Activated T-cell treated with anti-CD3 and anti-CD28 coated beads, Interleukin-2, amount 50 U/mL, for 24 hours (primary cell): ENCODE measurements at places on chromosomes 13 and 19.

DNA sequence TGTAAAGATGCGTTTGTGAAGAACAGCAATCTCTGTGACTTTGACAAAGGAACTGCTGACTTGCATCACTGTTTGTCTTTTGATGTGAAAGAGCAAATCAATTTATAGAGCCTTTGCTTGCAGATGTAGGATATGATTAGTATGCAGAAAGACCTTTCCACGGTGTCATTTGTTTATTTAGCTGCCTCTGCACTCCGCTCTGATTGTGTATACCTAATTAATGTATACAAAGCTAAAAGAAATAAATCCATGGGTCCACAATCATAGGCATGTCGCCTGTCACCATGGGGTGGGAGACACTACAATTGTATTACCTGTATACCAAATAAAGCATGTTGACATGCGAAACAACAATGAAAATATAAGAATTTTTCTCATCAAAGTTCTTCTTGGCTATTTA is 410.7 kb downstream of the MZT1 start:
- no peak for DNase-seq

DNA sequence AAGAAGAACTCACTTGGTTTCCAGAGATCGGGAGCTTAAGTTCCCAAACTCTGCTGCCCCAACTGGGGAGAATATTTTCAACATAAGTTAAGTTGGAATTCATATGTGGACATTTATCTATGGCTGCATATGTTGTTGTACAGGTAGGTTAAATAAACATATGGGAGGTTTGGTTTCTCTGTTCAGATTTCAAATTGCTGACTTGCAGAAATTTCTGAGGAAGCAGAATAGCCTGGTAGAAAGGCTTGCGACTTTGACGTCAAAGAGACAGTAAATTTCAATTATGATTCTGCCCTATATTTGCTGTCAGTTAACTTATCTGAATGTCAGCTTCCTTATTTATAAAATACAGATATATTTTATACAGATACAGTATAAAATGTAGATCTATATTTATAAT is 40.0 kb upstream of the TPP2 start:
- no peak for DNase-seq

GRCh38 chr19:10537668-10538067 is 6.0 kb upstream of the ATG4D start:
- DNase-seq, result no peak

DNA sequence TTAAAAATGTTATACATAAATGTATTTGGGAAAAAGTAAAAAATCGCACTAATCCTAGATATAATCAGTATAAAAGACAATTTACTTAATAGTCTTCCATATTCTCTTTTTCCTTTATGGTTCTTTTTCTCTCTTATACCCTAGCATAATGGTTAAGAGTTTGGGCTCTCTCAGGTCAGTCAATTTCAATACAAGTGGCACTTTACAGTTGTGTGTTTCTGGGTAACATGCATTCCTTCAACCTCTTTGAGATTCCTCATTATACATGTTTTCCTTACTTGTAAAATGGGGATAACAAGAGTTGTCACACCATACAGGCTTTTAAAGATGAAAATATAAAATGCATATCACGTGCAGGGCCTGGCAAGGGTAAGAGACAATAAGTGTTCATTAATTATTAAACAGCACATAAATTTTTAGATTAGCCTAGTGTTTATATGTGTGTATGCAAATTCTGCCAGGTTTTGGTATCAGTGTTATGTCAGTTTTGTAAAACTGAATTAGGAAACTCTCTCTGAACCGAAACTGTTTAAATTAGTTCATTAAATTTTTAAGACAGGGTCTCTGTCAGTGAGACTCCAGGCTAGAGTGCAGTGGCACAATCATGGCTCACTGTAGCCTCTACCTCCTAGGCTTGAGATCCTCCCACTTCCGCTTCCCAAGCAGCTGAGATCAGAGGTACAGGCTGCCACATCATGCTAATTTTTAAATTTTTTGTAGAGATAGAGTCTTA is 49.8 kb downstream of the ELF1 start:
- DNase-seq, result peak; percentile 36

DNA sequence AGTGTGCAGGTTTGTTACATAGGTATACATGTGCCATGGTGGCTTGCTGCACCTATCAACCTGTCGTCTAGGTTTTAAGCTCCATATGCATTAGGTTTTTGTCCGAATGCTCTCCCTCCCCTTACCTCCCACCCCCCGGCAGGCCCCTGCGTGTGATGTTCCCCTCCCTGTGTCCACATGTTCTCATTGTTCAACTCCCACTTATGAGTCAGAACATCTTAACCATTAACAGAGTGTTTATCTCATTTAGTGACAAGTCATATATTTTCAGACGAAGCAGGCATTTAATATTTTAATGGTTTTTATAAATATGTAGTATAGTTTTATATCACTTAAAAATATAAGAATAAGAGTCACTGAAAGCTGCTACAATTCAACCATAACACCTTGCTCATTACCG is 780.5 kb upstream of the ARGLU1 start:
- no peak for DNase-seq

GRCh38 chr13:50403311-50403710 is 388.1 kb downstream of the KCNRG start:
- no peak for DNase-seq

DNA sequence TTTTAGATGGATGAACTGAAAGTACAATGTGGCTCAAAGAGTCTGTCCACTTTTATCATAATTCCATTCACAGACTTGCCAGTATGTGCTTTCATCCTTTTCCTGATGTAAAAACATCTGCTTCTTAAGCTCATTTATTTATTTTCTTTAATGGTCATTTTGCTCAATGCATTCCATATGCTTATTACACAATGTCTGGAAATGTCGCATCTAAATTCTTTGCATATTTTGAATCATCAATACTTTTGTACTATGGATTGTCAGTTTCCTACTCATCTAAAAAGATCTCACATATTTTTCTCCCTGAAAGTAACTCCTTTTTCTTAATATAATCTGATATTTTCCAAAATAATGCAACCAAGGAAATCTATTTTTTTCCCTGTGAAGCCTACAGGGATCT is 1315.8 kb downstream of the EFNB2 start:
- no peak for DNase-seq

DNA sequence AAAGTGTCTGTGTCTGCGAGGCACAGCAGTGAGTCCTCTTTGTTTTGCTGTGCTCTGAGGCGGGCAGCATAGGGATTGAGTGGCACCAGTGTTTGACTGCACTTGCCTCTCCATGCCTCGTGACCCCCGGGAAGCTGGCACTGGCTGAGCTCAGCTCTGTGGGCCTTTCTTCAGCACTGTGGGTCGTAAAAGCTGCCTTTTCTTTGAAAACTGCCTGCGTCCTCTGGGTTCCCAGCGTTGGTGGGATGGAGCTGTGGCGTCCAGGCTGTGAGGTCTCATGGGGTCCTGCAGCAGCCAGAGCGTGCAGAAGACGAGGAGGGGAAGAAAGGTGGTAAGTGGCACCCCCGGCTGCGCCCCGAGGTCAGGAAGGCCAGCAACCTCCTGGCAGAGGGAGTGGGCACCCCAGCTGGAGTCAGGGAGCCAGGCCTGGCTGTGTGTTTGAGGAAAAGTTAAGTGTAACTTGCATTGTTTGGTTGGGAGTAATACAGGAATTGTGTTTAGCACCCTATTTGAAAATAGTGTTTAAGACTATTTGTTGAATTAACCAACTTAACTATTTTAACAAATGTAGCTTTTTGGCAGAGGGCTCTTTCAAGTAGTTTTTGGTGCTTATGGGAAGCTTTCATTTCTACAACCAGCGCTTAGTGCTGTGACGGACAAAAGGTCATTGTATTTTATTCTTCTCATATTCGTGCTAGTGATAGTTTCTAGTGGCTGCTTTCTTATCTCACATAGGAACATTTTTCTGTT is 79.3 kb upstream of the TEX29 start:
- DNase-seq, result no peak

DNA sequence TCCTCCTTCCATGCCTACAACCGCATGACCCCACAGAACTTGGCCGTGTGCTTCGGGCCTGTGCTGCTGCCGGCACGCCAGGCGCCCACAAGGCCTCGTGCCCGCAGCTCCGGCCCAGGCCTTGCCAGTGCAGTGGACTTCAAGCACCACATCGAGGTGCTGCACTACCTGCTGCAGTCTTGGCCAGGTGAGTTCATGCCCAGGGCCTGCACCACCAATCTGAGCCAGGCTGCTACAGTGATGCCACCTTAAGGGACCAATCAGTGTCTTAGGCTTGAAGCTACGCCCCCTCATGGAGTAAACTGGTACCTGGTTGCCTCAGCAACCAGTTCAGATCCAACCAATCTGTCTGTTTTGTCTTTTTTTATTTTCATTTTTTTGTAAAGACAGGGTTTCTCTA is 5.2 kb downstream of the SYDE1 start:
- DNase-seq, result no peak

GRCh38 chr13:45787346-45787745 is 64.2 kb downstream of the SIAH3 start:
- no peak for DNase-seq

DNA sequence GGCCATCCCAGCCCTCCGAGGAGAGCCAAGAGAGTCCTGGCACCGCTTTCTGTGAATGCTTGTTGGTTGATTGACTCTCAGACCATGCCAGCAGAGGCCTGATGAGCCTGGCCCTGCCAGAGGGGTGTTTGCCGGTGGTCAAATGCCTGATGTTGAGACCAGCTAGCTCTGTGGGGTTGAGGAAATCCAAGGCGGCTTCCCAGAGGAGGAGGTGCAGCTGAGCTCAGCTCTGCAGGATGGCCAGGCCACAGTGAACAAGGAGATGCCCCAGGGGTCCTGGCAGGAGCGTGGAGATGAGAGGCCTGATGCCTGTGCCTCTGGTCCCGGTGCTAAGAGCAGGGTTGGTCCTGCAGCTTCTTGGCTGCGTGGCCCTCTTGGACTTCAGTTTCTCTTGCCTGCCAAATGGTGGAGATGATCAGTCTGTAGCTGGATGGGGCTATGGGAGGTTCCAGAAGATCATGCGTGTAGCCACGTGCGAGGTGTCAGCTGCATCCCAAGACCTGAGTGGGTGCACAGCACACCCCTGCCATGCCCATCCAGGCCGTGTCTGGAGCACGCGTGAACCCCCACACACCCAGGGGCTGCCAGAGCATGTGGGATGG is 16.8 kb downstream of the NFIC start:
- DNase-seq, result no peak

GRCh38 chr13:77062097-77062496 is 35.1 kb upstream of the FBXL3 start:
- DNase-seq, result no peak

- DNase-seq, result no peak
Measured at GRCh38 chr13:94878602-94879165, 166.3 kb upstream of the SOX21 start.

GRCh38 chr19:43776286-43776685 is 4.5 kb downstream of the KCNN4 start:
- peak; percentile 77 for DNase-seq

DNA sequence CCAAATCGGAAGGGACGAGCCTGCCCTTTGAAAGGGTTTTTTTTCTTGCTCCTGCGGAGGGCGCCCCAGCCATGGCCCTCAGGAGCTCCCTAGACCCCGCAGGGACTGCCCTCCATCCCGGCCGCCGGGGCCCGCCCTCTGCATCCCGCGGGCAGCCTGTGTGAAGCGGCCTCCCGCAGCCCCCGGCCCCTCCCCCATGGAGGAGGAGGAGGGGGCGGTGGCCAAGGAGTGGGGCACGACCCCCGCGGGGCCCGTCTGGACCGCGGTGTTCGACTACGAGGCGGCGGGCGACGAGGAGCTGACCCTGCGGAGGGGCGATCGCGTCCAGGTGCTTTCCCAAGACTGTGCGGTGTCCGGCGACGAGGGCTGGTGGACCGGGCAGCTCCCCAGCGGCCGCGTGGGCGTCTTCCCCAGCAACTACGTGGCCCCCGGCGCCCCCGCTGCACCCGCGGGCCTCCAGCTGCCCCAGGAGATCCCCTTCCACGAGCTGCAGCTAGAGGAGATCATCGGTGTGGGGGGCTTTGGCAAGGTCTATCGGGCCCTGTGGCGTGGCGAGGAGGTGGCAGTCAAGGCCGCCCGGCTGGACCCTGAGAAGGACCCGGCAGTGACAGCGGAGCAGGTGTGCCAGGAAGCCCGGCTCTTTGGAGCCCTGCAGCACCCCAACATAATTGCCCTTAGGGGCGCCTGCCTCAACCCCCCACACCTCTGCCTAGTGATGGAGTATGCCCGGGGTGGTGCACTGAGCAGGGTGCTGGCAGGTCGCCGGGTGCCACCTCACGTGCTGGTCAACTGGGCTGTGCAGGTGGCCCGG is 815 bp downstream of the MAP3K10 start:
- DNase-seq, result peak; percentile 55

DNA sequence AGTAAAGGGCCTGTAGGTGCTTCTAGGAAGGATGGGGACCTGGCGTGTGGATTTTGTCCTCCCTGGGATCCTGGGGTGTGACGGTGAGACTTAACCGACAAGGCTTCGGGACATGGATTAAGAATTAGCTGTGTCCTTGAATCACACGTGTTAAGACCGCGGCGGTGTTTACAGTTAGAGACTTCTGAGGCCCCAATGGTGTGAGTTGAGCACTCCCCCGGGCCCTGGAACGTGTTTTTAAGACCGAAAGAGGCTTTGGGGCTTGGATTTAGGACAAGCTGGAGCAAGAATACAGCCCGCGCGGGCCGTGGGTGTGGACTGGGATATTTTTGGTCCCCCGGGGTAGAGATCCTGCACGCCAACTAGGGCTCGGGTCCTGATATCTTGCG is 1.2 kb upstream of the SLC27A1 start:
- peak; percentile 56 for DNase-seq

DNA sequence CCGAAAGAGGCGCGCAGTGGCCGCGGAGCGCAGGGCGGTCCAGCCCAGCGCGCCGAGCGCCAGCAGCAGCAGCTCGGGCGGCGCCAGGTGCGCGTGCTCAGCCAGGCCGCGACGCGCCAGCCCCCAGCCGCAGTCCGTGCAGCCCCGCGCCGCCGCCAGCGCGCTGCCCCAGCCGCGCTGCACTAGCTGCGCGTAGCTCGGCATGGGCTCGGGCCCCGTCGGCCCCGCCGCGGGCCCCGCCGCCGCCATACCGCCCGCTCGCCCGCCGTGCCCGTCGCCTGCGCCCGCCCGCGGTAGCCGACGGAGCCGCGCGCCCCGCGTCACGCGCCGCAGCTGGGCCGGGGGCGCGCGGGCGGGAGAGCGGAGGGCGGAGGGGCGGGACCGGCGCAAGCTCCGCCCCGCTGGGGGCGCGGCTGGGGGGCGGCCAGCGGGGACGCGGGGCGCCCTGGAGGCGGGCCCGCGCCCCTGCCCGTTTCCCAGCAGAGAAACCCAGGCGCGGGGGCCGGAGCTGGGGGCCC is at the start of gene CERS1:
Gene CERS1, minus strand, starts transcription at position 335 of the 518 bp plus-strand sequence. Its CDS starts 86 bp downstream, at position 249.
- no peak for DNase-seq

- DNase-seq, result no peak
Measured at GRCh38 chr13:85806553-85807175, 7.4 kb upstream of the SLITRK6 start.
